ENCODE measurements at places on chromosomes 11 and 22.
A peak's percentile ranks its signal among the peaks of the same experiment; 100 is the strongest.

GRCh38 chr22:41092847-41093411, 537 bp downstream of the EP300 start:
- DNase-seq: peak; percentile 21

GRCh38 chr11:9570313-9571025, 3.0 kb upstream of the WEE1 start:
- DNase-seq: no peak

DNA sequence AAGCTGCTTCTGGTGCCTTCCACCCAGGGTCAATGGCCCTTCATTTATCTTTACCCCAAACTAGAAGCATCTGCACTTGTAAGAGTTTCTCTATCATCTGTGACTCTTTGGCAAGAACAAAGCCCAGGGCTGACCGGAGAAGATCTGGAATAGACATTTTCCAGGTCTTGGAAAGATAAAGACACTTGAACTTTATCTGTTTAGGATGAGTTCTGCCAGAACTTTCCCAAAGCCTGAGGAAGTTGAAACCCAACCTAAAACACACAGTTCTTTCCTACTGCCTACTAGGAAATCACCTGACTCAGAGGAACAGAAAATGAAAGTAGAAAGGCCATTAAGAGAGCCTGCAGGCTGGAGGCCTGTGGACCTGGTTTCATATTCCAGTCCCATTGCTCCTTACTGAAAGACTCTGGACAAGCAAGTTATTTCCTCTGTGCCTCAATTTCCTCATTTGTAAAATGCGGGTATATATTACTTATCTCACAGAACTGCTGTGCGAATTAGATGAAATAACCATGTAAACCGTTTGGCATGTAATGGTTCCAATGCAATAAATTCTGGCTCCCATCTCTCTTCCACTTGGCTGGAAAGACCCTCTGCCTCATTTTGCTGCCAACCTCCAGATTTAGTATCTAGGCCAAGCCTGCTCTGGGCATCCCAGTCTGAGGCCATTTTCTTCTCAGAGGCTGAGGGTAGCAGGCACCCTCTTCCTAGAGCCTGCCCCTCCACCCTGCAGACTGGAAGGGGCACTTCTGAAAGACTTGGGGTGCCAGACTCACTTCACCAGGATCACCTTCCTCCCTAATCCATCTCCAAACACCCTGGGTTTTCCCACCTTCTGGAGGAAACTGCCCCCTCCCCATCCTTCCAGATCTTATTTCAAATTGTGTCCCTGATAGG, 1.2 kb downstream of the UBE2L6 start:
- DNase-seq: no peak

DNA sequence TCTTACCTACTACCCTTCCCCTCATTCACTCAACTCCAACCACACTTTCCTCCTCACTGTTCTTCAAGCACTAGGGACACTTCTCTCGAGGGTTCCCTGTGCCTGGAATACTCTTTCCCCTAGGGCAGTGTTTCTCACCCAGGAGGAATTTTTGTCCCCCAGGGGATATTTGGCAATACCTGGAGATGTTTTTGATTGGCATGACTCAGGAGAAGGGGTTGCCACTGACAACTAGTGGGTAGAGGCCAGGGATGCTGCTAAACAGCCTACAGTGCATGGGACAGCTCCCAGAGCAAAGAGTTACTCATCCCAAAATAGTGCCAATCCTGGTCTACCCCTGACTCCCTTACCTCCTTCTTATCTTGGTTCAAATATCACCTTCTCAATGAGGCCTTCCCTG, 40.0 kb downstream of the BTG4 start:
- DNase-seq: no peak

- DNase-seq: no peak
Observed at GRCh38 chr11:1109918-1110705, 35.4 kb downstream of the MUC2 start.

GRCh38 chr11:69799097-69799496, 20.1 kb downstream of the FGF3 start:
- DNase-seq: no peak

DNA sequence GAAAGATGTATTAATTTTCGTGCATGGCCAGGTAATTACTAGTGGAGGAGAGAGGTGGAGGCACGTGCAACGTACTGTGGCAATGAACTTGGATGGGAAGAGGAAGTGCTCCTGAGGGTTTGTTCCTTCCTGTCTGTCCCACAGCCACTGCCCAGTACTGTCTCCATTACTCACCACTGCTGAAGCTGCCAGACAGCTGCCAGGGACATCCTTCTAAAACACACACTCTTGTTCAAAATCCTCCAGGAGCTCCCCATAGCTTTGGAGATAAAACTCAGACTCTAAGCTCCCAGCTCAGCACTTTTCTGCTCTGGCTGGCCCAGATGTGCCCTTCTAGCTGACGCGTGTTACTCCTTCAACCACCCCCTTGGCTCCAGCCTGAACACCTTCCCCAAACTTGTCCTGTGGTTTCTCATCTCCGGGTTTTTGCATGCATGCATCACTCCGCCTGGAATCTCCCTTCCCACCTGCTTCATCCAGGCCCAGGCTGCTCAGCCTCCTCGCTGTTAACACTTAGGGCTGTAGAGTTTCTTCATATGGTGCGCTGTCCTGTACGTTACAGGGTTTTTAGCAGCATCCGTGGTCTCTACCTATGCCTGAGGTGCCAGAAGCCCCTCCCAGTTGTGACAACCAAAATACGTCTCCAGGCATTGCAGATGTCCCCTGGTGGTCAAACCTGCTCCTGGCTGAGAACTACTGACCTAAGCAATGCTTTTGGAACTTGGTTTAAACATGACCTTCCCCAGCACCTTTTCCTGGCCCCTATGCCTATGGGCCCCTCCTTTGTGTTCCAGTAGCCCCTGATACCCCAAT, 69.5 kb downstream of the C11orf91 start:
- no peak for DNase-seq

GRCh38 chr22:44693756-44694155, 8.2 kb upstream of the PRR5 start:
- DNase-seq: no peak

- no peak for DNase-seq
Observed at GRCh38 chr11:1236316-1237127, 13.7 kb downstream of the MUC5B start.

DNA sequence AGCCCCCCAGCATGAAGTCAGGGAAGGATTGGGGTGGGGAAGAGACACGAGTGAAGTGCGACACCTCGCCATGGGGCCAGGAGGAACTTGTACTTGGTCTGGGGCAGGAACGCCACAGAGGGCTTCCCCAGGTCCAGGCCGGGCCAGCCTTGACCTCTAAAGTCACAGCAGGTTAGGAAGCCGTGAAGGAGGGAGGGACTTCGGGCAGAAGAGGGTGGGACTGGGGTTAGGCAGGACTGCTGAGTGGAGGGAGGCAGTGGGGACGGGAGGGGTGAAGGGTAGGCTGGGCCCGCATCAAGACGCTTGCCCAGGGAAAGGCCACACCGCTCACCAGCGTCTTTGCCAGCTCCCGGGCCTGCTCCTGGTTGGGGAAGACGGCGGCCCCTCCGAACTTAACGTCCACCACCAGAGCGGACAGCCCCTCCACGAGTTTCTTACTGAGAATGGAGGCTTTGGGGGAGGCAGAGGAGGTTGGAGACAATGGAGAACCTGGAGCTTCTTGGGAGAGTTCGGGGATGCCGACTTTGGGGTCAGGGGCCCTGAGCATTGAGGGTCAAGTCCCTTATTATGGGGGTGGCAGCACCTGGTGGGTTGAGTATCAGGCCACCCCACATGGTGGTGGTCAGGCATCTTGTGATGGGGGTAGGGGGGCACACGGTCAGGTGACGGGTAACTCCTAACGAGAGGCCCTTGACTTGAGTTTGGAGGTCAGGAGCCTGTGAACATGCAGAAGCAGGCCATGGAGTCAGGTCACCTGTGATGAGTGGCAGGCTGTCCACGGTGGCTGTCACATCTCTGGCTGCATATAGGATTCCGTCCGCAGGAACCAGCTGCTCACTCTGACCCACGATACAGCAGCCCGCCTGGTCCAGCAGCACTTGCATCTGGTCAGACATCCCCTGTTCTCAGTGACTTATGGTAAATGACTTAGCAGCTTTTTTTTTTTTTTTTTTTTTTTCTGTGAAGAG, 1.7 kb upstream of the SCO2 start:
- DNase-seq: peak; percentile 77

DNA sequence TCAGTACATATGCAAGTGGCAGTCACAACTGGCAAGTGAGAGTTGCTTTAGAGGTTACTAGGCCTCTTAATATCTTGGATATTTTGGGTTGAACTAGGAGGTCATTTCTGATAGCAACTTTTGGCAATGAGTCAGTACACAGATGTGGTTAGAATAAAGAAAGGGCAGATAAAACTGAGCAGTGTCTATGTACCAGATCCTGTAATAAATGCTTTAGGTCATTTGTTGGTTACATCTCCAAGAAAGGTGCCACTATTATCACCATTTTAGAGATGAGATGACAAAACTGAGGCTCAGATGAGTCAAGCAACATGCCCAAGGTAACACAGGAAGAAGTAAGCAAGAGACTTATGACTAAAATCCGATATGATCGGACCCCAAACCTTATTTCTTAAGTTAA, 25.0 kb downstream of the MAML2 start:
- no peak for DNase-seq

DNA sequence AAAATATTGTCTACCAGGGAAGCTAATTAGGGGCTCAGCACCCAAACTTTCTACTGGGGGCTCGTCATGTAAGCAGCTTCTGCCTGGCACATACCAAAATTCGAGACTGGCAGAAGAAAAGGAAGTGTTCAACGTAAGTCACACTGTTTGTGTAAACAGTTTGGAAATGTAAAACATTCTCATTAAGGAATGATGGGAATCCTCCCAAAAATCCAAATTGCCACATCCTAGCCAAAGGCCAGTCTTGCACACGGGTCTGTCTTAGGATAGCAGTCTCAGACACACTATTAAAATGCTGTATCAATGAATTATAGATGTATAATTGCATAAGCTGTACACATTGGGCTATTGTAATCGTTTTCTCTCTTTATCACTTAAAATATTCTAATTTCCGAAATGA, 28.9 kb downstream of the CUL5 start:
- no peak for DNase-seq

GRCh38 chr11:45477588-45477987, 187.8 kb downstream of the CHST1 start:
- no peak for DNase-seq

- no peak for DNase-seq
Observed at GRCh38 chr11:19954899-19955298, 205.4 kb downstream of the DBX1 start.

DNA sequence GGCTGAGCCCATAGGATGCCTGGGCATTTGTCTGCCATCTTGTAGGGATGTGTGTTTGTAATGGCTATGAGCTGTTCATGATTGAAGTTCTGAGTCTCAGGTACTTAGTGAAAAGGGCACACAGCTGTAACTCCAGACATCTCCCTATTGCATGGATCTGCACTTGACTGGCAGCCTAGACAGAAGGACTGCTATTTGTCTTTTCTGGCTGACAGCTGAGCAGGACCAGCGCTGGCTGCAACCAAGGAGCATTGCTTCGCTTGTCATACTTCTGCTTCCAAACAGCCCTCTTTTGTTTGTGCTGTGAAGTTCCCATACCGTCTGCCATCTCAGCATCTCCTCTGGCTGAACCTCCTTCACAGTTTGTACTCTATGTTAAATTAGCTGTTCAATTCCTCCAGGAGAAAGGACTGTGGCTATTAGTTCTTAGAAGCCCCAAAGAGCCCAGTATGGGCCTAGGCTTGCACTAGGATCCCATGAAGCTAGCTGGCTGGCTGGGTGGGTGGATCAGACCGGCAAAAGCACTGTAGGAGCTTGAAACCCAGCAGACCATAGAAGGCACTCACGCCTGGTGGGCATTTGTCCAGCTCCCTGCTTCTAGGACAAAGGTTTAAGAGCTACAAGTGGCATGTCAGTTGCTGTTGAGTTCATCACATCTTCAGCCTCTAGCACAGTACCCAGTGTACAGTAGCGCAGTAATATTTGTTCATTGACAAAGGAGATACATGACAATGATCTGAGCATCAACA, 20.4 kb downstream of the HIRA start:
- no peak for DNase-seq

- no peak for DNase-seq
Observed at GRCh38 chr11:65136515-65137096, 2.3 kb upstream of the SYVN1 start.

DNA sequence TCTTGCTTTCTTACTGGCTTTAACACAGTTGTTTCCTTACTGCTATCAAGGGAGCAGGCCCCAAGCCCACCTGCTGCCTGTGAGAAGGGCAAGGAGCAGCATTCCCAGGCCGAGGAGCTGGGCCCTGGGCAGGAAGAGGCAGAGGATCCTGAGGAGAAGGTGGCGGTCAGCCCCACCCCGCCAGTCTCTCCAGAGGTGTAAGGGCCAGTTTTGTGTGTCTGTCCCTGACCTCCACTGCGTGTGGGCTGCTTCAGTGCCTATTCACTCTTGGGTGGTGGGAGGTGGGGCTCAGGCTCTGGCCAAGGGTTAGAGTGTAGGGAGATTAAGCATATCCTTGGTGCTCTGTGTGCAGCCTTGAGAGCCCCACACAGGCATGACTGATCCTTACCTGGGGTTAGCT, 55.1 kb downstream of the CEP164 start:
- no peak for DNase-seq

DNA sequence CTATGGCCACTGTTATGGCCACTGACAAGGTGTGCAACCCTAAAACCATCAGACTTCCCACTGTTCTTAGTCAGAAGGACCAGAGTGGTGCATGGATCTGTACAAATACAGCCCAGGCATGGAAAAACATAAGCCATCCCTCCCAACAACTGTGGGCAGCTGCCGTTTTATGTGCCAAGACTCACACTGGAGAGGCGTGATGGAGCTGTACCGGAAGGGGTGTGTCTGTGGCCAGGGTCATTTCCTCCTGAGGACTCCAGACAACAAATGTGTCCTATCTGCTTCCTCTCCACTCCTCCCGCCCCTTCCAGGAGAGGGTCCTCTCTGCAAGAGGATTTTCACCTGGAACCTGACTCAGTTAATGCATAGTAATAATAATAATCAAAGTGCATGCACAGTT, 29.5 kb downstream of the KCNJ1 start:
- DNase-seq: no peak

DNA sequence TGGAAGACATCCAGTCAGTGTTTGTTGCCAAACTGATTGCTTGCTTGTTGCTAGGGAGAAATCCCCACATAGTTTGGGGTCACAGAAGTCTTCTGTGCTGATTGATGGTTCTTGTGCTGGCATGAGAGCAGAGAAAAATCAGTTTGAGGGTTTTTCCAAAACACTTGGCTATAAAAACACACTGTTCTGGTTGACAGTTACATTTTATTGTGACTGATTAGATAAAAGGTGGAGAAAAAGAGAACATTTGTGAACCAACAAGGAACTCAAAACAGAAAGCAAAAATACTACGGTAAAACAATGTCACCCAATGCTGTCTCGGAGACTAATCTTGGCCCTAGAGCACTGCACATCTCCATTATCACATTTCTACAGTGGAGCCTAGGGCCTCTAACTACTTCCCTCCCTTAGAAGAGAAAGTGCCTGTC, 14.4 kb upstream of the EIF4G2 start:
- no peak for DNase-seq

DNA sequence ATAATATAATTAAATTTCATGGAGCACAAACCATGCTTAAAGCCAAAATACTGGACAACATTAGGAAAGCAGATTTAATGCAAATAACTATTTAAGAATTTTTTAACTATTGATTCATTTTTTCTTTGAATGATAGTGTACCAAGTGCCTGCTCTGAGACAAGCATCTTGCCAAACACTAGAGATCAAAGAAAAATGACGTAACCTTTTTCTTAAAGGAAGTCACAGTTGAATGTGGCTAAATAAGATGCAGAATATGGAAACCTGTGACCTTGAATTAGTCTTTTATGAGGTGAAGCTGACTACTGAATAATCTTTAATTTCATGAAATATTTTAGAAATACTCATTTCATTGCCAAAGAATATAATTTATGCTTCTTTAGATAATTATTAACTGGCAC, 104.0 kb downstream of the MSANTD4 start:
- DNase-seq: no peak

- no peak for DNase-seq
Observed at GRCh38 chr11:104410336-104410735, 246.4 kb upstream of the PDGFD start.
